ENCODE measurements at places on chromosomes 4 and X.

- DNase-seq, result no peak
Observed at GRCh38 chrX:86369847-86370630, 221.8 kb downstream of the DACH2 start.

DNA sequence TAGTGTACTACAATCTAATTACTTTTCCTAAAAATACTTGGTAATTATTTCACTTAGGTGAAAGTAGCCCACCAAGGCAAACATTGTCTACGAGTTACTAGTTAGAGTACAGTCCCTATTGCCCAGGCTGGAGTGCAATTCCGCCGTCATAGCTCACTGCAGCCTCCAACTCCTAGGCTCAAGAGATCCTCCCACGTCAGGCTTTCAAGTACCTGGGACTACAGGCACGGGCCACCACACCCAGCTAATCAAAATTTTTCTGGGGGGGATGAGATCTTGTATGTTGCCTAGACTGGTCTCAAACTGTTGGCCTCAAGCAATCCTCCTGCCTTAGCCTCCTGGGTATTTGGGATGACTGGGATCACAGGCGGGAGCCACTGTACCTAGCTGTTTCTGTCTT lies 21.9 kb downstream of the FAM193A start:
- no peak for DNase-seq

- no peak for DNase-seq
Observed at GRCh38 chr4:180052629-180053028, 2190.6 kb upstream of the TENM3 start.

GRCh38 chrX:134184936-134185335 lies 52.0 kb upstream of the CCDC160 start:
- no peak for DNase-seq

DNA sequence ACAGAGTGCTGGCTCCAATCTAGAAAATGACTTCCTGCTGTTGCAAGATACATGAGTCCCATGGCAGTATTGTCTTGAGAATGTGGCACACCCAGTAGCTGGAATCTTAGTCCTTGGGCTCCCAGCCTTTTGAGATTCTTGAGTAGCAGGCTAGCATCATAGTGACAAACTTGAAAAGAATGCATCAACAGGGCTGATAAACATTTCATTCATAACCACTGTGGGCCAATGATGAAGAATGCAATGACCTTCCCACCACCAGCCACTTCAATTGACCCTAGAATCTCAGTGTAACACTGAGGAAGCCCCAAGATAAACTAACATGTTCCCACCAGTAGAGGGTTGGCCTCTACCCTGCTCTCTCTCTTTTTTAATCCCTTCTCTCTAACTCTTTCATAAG lies 329.3 kb downstream of the GBA3 start:
- DNase-seq, result no peak

DNA sequence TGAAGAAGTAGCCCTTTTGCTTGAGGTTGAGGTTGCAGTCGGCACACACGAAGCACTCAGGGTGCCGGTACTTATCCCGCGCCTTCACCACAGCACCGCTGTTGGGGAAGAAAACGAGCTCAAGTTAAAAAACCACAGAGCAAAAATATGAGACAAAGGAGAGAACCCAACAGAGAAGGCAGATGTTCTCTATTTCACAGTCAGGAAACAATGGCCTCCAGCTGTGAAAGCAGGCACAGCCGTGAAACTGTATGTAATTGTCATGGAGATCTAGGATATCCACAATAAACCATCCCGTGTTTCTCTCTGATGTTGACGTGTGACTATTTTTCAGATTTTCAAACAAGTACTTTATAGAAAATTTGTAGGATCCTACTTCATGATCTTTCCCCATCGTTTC lies 30.9 kb upstream of the CCDC110 start:
- DNase-seq, result no peak

GRCh38 chr4:123250843-123251242 lies 145.8 kb upstream of the SPRY1 start:
- DNase-seq, result no peak

GRCh38 chrX:105527759-105528158 lies 294.6 kb upstream of the NRK start:
- DNase-seq, result no peak

DNA sequence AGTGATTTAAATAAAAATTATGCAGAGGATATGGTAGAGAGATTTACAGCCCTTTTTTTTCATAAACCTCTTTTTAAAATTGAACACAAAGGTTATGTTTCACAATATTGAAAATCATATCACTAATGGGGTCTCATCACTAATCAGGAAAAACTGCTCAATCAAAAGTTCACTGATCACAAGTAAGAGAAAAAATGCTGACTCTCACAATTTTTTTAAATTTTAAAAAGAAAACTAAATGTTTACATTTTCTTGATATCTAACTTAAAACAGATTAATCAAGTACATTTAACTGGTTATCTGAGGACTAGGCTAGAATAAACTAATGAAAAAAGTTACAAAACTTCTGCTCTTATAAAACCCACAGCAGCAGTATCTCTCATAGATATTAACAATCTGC lies 8.5 kb downstream of the LAMTOR3 start:
- DNase-seq, result no peak

DNA sequence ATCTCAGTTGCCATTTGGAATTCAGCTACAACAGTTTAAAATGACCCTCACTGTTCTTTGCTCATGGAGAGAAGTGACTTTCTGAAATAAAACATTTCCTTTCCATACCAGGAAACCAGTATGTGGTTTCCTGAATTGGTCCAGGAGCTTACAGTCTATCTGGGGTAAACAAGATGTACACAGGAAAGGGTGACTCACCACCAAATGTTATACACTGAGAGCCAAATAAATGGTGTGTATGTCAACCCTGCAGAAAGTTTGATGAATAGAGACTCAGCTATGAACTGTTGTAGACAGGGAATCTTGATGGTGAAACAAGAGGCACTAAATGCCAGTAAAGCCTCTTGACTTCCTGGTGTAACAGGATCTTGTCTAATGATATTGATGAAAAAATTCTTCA lies 100.4 kb downstream of the HS6ST2 start:
- DNase-seq, result no peak

DNA sequence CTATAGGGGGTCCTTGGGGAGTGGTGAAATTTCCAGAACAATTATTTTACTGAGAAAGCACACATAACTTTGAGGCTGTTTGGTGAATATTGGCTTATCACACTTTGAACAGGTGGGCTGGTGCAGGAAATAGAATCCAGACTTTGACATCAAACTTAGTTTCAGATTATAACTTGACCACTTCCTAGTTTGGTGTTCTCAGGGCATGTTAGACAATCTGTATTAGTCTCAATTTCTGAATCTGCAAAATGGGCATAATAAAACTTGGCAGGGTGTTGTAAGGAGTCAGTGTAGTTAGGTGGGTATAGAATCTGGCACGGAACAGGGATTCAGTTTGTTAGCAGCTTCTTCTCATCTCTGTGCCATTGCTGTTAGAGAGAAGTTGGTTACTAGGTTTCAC lies 43.3 kb upstream of the MBNL3 start:
- DNase-seq, result no peak

DNA sequence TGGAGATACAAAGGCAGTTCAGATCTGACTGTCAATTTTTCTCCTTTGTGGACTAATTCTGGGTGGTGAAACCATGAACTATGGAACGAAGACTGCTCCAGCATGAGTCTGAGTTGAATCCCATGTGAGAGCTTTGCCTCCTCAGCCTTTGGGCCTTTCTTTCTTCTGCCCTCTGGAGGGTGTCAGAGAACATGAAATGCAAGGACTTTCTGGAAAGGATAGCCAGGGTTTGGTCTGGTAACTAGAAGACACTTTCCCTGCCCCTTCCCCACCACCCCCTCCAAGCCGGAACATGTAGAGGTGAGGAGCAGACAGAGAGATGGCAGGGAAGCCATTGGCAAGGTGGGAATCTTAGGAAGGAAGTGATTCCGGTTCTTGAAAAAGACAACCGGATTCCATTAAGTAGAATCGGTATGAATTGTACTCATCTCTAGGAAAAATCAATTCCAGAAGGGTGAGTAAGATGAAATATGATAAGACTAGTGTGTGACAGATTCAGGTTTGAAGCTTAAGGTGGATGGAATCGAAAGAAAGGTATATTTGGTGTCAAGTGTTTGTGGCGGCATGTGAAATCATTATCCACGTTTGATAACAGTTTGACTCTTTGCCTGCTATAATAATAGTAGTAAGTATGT lies 19.0 kb downstream of the FHL1 start:
- DNase-seq, result no peak

GRCh38 chr4:162347842-162348213 lies 184.0 kb upstream of the FSTL5 start:
- DNase-seq, result no peak

- no peak for DNase-seq
Observed at GRCh38 chr4:124593494-124593893, 119.0 kb downstream of the ANKRD50 start.

GRCh38 chr4:98374643-98375042 lies 113.5 kb downstream of the RAP1GDS1 start:
- no peak for DNase-seq

GRCh38 chr4:3297066-3297859 lies 4.4 kb downstream of the RGS12 start:
- DNase-seq, result no peak

DNA sequence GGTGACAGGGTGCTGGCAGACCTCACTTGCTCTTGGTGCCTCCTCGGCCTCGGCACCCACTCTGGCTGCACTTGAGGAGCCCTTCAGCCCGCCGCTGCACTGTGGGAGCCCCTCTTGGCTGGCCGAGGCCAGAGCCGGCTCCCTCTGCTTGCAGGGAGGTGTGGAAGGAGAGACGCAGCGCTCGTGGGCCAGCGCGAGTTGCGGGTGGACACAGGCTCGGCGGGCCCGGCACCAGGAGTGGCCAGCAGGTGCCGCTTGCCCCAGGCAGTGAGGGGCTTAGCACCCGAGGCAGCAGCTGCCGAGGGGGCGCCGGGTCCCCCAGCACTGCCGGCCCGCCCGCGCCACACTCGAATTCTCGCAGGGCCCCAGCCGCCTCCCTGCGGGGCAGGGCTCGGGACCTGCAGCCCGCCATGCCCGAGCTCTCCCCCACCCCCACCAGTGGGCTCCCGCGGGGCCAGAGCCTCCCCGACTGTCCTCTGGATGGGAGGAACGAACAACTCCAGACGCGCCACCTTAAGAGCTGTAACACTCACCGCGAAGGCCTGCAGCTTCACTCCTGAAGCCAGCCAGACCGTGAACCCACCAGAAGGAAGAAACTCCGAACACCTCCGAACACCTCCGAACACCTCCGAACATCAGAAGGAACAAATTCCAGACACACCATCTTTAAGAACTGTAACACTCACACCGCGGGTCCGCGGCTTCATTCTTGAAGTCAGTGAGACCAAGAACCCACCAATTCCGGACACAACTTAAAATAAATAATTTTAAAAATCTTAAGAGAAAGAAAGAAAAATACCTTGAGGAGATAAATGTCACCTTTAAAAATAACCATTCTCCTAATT lies 311.1 kb upstream of the SLC7A11 start:
- DNase-seq, result no peak

DNA sequence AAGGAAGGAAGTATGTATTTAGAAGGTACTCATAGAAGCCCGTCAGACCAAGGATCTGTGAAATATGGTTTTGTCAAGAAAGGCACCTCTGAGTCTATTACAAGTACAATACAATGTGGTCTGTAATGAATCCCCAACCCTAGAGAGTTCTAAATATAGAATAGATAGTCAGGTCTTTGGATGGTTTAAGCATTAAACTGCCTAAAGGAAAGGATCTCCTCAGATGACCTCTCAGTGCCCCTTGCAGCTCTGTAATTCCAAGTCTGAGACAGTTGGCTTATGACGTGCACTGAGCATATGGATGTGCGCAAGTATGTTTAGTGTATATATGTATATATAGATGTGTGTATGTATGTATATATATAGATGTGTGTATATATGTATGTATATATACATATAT lies 62.0 kb downstream of the CCSER1 start:
- DNase-seq, result no peak

- no peak for DNase-seq
Observed at GRCh38 chr4:178556796-178557195, 1114.6 kb upstream of the AGA start.

GRCh38 chrX:85627363-85627762 lies 247.9 kb upstream of the POF1B start:
- no peak for DNase-seq

DNA sequence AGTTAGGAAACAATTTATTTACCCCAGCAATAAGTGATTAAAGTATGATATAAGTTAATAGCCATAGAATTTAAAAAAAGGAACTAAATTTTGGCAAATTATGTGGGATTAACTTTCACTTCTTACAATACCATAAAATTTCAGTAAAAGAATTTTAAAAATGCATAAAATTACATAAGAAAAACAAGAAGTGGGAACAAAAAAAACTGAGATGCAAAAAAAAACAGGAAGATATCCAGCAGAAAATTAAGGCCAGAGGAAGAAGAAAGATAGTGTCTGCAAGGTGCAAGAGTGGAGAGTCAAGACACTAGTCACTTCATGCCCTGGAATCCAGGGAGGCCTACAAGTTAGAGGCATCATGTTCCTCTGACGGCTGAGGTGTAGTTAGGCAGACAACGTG lies 184.2 kb downstream of the GASK1B start:
- DNase-seq, result no peak

- no peak for DNase-seq
Observed at GRCh38 chr4:23348789-23349498, 540.9 kb downstream of the PPARGC1A start.

- no peak for DNase-seq
Observed at GRCh38 chr4:123046096-123046495, 123.7 kb upstream of the NUDT6 start.

- no peak for DNase-seq
Observed at GRCh38 chrX:45006002-45006800, 133.2 kb downstream of the KDM6A start.

GRCh38 chrX:106481341-106481740 lies 130.4 kb upstream of the RADX start:
- DNase-seq, result peak; percentile 54

- DNase-seq, result no peak
Observed at GRCh38 chrX:49656533-49656932, 39.3 kb downstream of the PAGE1 start.

- DNase-seq, result peak; percentile 66
Observed at GRCh38 chrX:47831788-47832187, 4.9 kb upstream of the ZNF81 start.

DNA sequence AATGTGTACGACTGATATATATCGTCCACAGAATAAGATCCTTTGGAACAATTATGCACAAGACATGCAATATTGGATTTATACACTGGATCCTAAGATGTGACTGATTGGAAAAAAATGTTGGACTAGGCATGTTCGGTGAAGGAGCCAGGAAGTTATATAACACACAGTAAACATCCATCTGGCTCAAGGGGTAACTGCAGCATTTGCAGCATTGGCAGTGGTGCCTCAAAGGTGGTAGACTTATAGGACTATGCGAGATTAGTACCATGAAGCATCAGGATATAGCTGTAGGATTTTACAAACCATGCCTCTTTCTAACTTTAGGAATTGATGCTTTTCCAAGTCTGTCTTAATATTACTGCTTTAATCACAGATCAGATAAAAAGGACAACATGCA lies 34.3 kb downstream of the MSX1 start:
- DNase-seq, result no peak

- DNase-seq, result no peak
Observed at GRCh38 chr4:152828122-152828521, 48.4 kb downstream of the ARFIP1 start.
